ENCODE measurements at places on chromosomes 16 and 17.

GRCh38 chr17:36198831-36199465 is 2.4 kb upstream of the CCL3L1 start:
- peak; percentile 25 for DNase-seq

- DNase-seq = no peak
These were observed 290.2 kb upstream of the IRX3 start for GRCh38 chr16:54576785-54577184.

DNA sequence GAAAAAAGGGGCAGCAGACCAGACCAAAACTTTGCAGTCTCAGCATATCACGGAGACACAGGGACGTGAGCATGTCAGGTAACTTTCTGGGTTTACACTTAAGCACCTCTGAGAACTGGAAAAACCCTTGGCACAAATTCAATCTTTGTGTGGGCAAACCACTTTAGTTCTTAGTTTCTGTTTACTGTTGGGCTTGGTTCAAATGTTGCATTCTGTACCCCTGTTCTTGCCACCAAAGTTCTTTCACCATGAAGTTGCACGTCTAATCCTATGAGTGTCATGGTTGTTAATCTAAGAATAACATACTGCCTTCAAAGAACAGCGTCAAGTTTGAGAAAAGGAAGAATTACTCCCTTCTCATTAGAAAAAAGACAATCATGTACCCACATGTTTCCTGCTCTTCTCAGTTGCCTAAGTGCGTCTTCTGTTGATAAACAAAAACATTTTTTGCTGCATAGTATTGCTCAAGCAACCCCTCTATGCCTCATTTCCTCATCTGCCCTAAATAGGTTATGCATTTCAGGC is 11.6 kb downstream of the KRT33A start:
- DNase-seq = no peak

GRCh38 chr16:84339311-84339710 is 29.0 kb upstream of the ATP2C2 start:
- no peak for DNase-seq

- DNase-seq = no peak
These were observed 706 bp downstream of the HLF start for GRCh38 chr17:55265311-55266021.

GRCh38 chr17:77959926-77960521 is 1.5 kb downstream of the TNRC6C start:
- DNase-seq = peak; percentile 42

GRCh38 chr16:31869511-31870201 is 4.0 kb upstream of the ZNF267 start:
- DNase-seq = peak; percentile 80

- DNase-seq = no peak
These were observed 45.1 kb downstream of the IRX3 start for GRCh38 chr16:54241525-54241924.

DNA sequence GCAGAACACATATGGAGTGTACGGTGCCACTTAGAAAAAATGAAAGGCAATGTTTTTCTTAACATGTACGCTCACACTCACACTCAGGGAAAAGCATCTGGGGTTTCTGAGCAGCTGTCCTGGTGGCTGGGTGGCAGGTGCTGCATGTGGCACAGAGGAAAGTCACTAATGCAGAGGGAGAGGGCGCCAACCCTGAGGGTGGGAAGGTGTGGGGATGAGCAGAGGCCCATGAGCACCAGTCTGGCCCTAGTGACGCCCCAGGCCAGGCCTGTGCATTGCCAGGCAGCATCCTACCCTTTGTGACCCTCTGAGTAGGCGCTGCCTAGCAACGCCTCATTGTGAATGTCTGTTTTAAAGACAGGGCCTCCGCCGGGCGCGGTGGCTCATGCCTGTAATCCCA is 19.1 kb upstream of the LCMT1 start:
- DNase-seq = no peak
